RWPE2 (cell line): ENCODE measurements at places on chromosomes 1 and 21.

- no peak for DNase-seq
Measured at GRCh38 chr1:161187311-161187710, 10.0 kb upstream of the B4GALT3 start.

DNA sequence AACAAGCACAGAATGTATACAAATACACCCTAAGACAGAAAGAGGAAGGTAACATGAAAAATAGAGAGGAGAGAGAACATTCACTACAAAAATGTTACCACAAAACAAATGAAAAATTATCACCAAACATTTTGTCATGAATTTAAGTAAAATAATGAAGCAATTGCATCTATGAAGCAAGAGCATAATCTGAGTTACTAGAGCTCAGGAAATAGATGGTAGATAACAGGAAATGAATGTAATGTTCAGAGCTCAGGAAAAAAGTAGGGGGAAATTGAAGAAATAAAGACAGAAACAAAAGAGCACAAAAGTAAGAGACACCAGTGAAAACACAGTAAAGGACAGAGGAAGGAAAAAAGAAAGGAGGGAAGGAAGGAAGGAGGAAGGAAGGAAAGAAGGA is 19.4 kb downstream of the SEC16B start:
- DNase-seq, result no peak

DNA sequence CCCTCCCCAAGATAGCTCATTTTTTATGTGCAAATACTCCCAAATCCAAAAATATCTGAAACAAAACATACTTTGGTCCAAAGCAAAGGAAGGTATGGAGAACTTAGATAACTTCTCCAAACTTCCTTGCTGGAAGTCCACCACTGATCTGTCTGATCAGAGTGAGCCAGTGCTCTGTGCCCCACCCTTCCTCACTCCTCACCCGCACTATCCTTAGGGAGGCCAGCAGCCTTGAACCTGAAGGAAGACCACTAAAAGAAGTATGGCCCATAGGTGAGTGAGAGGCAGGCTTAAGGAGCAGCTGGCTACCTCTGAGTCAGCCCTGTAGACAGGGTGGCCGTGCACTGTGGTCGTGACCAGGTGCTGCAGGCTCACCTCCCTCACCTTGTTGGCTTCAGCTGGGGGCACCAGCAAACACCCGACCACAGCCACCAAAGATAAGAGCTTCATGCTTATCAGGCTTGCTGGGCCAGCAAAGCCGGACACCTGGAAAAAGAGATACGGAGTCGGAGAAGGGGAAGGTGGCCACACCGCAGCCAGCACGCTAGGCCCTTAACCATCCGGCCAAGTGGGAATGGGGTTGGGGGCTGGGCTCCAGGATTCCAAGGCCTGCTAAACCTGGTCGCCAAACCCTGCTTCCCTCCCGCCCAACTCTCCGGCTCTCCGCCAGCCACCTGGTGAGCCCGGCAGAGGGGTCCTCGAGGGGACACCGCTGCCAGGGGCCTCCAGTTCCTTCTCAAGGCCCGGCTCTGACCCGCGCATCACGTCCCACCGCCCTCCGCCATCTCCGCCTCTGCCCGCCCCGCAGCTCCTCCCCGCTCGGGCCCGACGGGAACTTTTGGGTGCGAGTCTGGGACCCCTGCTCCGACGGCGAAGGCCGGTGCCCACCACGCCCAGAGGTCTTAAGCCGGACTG is 543 bp downstream of the TMEM9 start:
- no peak for DNase-seq

- no peak for DNase-seq
Measured at GRCh38 chr1:241532162-241532531, at the start of gene KMO. Gene KMO, plus strand, starts transcription at chr1:241532378. Its CDS starts 67 bp downstream, at chr1:241532445.

DNA sequence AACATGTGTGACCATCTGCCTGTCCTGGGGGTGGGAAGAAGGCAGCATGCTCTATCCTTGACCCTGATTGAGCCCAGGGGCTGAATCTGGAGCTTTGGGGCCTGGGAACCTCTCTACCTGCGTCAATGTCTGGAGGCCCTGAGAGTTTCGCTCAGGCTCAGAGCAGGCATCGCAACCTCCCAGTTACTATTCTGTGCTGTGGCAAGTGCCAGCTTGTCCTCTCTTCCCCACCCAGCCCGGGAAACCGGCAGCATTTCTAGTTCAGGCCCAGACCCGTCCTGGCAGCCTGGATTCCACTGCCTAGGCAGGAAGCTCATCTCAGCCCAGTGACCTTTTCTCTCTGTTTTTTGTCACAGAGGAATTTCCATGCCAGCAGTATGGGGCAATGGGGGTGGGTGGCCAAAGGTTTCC is 10.0 kb upstream of the IRF6 start:
- DNase-seq, result peak; percentile 93

GRCh38 chr1:11013160-11013531 is 692 bp downstream of the TARDBP start:
- DNase-seq, result no peak

GRCh38 chr1:176775996-176776395 is 313.0 kb downstream of the PAPPA2 start:
- no peak for DNase-seq

DNA sequence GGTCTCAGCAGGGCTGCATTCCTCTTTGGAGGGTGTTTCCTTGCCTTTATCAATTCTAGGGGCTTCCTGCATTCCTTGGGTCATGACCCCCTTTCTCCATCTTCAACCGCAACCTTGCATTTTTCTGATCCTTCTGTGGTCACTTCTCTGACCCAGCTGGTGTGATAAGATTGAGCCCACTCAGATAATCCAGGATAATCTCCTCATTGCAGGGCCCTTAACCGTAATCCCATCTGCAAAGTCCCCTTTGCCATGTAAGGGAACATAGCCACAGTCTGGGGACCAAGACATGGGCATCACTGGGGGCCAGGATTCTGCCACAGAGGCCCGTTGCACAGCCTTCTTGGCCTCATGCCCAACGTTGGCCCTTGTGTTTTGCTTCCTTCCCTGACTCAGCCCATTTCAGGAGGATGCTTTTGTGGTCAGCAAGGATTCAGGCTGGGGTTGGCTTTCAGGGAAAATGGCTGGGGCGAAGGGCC is 35.0 kb upstream of the IL19 start:
- no peak for DNase-seq

- DNase-seq, result no peak
Measured at GRCh38 chr21:39694750-39695149, 50.2 kb upstream of the IGSF5 start.

DNA sequence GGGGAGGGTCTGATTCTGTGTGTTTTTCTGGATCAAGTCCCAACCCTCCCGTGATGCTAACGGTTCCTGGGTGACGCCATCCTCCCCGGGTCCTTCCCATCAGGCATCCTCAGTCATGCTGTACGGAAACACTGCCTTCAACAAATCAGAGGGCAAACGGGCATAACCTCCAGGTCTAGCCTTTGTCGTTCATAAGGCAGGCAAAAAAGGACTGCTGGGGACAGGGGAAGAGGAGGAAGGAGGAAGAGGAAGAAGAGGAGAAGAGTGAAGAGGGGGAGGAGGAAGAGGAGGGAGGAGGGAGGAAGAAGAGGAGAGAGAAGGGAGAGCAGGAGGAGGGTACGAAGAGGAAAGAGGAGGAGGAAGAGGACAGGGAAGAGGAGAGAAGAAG is 84.4 kb downstream of the ITPKB start:
- DNase-seq, result no peak

GRCh38 chr1:151835596-151835995 is 4.0 kb upstream of the RORC start:
- no peak for DNase-seq

DNA sequence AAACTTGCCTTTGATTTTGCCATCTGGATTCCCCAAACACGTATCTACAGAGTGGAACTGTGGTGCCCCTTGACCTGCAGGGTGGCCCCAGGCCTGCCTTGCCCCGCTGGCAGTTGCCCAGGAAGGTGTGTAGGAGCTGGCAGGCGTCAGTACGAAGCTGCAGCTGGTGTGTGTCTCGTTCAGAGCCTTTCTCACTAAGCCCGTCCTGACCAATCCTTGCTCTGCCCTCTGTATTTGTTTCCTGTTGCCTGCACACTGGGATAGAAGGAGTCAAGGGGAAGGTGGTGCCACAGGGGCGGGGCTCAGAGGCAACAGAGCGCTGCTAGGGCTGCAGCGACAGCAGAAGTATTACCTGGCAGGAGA is 5.2 kb upstream of the VSIG8 start:
- no peak for DNase-seq

DNA sequence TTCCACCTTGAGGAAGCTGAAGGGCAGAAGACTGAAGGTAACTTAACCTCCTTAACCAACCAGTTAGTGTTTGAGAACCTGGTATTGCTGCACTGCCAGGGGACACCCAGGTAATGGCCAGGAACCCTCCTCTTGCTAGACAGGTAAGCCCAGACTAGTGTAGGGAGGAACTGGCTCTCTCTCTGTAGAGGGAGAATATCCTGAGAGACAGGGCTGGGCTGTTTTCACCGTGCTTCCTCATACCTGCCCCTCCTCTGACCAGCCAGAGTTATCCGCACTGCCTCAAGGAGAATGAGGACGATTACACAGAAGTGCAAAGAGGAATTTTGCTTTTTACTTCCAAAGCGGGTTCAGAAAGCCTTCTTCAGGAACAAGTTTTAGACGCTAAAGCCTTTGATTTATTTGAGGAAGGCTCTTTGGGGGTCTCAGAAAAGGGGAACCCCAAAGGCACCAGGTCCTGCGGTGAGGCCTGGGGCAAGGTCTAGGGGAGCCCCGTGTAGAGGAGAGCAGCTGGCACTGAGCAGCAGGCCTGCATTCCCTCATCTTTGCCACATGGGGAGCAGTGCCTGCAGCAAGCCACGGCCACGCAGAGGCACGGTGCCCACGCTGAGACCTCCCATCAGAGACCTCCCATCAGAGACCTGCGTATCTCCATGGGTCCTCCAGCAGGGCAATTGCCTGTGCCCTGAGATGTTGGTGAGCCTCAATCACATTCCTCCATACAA is 13.5 kb downstream of the GNG4 start:
- no peak for DNase-seq

GRCh38 chr1:229874136-229874535 is 192.9 kb upstream of the GALNT2 start:
- no peak for DNase-seq

DNA sequence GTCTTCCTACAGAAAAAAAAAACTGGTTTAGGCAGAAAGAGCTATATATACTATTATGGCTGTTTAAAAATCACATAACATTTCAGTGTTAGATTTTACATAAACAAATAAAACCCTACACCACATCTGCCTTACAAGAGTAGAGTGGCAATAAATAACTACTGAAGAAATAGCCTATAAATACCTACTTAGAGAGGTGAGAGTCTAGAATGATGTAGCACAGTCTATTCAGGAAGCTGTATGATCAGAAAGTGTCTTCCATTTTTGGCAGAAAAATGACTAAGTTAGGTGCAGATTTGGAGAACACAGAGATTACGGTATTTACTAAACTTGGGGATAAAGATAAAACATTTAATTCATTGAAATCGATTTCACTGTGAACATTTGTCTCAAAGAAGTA is 75.5 kb downstream of the VAV3 start:
- DNase-seq, result no peak

- no peak for DNase-seq
Measured at GRCh38 chr1:158328426-158328825, 2.9 kb downstream of the CD1B start.

- no peak for DNase-seq
Measured at GRCh38 chr1:75795703-75796193, 934 bp upstream of the MSH4 start.

DNA sequence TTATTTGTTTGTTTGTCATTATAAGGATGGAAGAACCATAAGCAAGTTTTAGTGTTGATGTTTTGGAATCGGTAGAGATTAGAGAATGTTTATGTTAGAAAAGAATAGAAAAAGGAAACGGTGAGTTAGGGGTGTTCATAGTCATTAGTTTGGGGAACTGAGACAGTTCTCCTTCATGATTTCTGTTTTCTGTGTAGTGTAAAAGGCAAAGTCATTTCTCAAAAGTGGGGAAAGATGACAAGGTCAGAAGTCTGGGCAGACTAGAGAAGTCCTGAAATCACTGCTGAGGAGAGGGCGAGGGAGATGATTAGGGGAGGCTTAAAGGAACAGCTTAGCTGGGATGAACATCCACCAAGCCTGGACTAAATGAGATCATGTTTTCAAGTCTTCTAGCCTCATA is 498.9 kb downstream of the TTLL7 start:
- no peak for DNase-seq

DNA sequence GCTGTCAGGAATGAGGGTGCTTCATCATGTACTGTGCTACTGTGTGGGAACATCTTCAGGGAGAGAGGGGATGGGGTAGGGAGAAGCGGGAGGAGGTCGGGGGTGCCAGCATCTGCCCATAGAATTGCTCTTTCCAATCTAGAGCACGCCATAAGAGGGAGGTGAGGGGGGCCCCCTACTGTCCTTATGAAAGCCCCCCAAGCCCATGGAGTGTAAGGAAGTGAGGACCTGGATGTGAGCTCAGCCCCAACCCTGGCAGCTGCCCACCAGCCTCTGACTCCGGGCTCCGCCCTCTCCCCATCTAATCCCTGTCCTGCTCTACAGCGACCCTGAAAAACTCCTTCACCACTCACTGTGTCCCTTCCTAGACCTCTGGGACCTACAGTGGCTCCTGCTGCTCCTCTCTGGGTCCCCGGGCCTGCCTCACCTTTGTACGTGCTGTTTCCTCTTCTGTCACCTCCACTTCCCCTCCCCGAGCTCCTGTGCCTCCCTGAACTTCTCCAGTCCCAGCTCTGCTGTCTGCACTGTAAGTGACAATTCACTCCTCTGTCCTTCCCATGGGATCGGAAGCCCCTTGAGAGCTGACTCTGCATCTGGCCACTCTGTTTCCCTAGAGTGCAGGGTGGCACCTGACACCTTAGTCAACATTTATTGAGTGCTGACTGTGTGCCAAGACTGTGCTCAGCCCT is 269.4 kb downstream of the PTPRU start:
- DNase-seq, result no peak

GRCh38 chr1:164619006-164619784 is 60.2 kb downstream of the PBX1 start:
- DNase-seq, result no peak

- no peak for DNase-seq
Measured at GRCh38 chr1:7046314-7046713, 261.1 kb downstream of the CAMTA1 start.

GRCh38 chr21:28106370-28106890 is 886.2 kb downstream of the LTN1 start:
- no peak for DNase-seq

GRCh38 chr1:54959241-54959640 is 21.2 kb upstream of the TMEM61 start:
- no peak for DNase-seq

- no peak for DNase-seq
Measured at GRCh38 chr21:35568643-35569042, 491.7 kb downstream of the SETD4 start.

- DNase-seq, result no peak
Measured at GRCh38 chr1:25873120-25873519, 2.4 kb downstream of the PAQR7 start.

DNA sequence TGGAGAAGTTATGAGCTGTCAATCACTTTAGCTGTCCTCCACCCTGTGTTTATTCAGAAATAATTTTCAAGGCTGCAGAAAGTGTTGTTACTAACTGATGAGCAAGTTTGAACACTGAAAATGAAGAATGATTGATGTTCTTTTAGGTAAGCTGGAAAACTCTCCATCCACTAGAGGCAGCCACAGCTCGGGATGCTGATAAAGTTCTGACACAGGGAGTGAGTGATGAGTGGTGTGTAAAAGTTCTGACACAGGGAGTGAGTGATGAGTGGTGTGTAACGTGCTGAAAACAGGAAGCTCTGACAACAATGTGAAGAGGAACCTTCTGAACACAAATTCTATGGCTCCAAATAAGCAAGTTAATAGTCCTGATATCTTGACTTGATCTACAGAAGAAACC is 197.5 kb upstream of the PTBP2 start:
- no peak for DNase-seq
